ENCODE measurements at places on chromosomes 2 and 18.

DNA sequence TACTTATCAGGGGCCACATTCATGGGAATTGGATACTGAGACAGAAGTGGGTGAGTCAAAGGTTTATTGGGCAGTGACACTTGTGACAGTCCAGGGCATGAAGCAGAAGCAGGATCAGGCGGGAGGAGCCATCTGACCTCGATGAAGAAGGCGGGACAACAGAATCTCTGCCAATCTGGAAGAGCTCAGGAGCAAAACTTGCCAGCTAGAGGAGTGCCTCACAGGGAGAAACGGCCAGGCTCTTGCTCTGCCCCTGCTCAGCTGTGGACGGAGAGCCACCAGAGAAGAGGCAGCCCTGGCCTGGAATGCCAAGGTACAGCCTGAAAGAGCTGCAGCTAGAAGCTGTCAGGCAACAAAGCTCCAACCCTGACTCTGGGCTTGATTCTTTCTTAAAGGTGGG lies 16.9 kb downstream of the DAW1 start:
- no peak for DNase-seq

GRCh38 chr2:32064021-32064601 lies 755 bp downstream of the SPAST start:
- no peak for DNase-seq

GRCh38 chr18:25067275-25068025 lies 284.5 kb downstream of the ZNF521 start:
- DNase-seq = no peak

- DNase-seq = no peak
Measured at GRCh38 chr2:127382831-127383230, 4.9 kb downstream of the MAP3K2 start.

- DNase-seq = no peak
Measured at GRCh38 chr2:172246649-172247048, 143.9 kb upstream of the DLX2 start.
